ENCODE measurements at places on chromosomes 5 and 9.

GRCh38 chr5:138833080-138833479 lies 42.1 kb downstream of the LRRTM2 start:
- DNase-seq, result no peak

- DNase-seq, result no peak
Observed at GRCh38 chr5:177169271-177169670, 35.7 kb downstream of the NSD1 start.

GRCh38 chr9:138059196-138059595 lies 181.6 kb downstream of the CACNA1B start:
- DNase-seq, result no peak

DNA sequence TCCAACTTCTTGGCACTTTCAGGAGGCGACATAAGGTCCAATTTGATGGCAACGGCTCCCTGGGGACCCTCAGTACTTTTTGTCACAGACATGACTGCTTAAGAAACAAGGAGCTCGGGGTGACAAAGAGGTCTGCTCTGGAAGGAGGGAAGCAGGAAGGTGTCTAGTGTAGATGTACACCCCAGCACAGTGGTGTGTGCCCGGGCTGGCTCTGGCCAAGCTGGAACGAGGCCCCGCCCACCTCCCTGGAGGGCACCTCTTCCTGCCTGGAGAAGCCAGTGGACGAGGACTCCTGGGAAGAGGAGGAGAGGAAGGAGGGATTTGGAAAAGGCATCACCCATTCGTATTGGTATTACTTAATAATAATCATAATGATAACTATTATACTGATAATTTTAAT lies at the start of gene SLC36A2:
SLC36A2 (minus strand) TSS at position 191 of the 400 bp plus-strand sequence; CDS start at position 92, 99 bp downstream.
- DNase-seq, result no peak

- peak; percentile 72 for DNase-seq
Observed at GRCh38 chr9:26656003-26656870, 236.4 kb downstream of the CAAP1 start.

- no peak for DNase-seq
Observed at GRCh38 chr9:99811172-99811571, 10.5 kb upstream of the NR4A3 start.

GRCh38 chr5:178495706-178496105 lies 94.5 kb downstream of the COL23A1 start:
- DNase-seq, result no peak

DNA sequence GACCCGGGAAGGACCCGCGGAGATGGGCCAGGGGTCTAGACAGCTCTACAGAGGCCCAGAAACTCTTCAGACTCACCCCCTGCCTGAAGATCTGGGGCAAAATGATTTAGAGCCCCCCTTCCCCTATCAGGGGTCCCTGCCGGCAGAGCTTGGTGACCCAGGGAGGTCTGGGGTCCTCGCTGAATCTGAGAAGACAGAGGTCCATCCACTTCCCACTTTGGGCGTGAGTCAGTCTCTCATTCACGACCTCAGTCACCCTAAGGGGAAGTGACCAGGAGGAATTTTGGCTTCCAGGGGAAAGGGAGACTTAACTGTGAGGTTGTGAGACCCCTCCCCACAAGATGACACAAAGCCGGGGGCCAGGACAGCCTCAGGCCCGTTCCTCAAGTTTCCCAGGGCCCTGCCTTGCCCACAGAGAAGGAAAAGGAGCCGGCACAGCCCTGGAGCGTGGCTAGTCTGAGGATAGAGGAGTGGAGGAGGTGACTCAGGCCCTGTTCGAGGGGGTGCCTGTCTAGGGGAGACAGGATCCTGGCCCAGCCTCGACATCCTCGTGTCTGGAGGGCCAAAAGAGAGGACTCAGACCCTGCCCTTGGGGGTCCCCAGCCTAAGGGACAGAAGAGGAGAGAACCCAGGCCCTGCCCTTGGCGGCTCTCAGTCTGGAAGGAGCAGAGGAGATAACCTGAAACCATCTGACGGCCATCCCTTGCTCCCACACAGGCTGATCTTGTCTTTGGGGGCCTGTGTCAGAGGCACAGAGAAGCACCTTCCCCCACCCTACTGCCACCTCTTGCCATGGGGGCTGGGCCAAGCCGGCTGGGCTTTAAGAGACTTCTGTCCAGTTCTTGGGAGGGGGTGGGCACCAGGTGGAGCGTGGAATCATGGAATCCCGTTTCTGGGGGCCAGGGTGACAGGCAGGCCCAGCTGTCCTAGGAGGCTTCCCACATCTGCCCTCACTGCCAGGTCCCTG lies 889 bp downstream of the PDLIM4 start:
- peak; percentile 99 for DNase-seq

DNA sequence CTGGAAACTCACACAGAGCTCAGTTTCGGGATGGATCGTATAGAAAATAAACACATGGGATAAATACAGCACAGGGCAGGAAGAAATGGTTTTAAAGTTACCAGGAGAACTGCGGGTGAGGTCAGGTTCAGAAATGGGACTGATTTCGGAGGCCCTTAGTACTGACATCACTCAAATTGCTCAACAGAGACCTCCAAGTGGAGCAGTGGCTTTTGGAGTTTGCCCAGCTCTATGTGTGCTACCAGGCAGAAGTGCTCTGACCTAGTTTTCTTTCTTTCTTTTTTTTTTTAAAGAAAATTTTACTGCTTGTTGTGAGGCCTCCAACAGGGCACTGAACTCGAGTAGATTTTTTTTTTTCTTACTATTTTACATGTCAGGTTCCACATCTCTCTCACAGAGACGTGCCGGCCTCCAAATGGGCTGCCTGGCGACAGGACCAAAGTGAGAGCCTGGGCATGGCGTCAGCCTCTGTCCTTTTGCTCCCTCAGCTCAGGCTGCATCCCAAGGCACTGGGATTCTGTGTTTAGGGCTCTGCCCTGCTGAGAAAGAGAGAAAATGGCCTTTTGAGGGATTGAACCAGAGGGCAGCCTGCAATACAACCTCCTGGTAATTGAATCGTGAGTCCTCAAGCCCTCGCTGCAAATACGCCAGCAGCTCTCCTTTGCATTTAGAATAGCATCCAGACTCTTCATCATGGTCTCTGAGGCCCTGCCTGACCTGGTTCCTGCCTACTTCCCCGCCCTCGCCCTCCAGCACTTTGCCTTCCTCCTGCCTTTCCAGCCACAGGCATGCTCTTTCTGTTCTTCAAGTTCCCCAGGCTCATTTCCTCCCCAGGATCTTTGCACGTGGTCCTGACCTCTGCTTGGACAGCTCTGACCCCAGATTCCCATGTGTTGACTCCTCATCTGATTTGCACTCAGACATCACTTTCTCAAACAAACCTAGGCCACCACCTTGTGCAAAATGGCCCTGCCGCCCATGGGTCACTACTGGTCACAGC lies 173.5 kb downstream of the FGF1 start:
- no peak for DNase-seq

- no peak for DNase-seq
Observed at GRCh38 chr5:95631255-95631958, 11.5 kb downstream of the GPR150 start.

GRCh38 chr5:113450462-113450861 lies 15.7 kb upstream of the TSSK1B start:
- DNase-seq, result no peak

GRCh38 chr9:109253637-109254284 lies 67.1 kb downstream of the EPB41L4B start:
- DNase-seq, result peak; percentile 24

DNA sequence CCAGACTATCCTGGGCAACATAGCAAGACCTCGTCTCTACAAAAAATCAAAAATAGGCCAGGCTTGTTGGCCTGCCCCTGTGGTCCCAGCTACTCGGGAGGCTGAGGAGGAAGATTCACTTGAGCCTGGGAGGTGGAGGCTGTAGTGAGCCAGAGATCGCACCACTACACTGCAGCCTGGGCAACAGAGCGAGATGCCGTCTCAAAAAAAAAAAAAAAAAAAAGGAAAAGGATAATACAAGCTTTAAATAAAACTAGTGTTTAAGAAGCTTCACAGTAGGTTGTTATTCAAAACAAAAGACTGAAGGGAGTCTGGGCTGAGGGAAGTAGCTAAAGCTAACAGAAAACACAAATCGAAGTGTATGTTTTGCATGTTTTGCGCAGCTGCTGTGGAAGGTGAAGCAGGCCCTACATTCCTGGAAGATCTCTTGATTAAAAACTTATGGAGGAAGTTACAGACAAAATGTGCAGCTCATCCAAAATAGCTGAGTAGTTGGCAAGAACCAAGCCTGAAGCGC lies 581 bp upstream of the C9orf40 start:
- DNase-seq, result no peak

DNA sequence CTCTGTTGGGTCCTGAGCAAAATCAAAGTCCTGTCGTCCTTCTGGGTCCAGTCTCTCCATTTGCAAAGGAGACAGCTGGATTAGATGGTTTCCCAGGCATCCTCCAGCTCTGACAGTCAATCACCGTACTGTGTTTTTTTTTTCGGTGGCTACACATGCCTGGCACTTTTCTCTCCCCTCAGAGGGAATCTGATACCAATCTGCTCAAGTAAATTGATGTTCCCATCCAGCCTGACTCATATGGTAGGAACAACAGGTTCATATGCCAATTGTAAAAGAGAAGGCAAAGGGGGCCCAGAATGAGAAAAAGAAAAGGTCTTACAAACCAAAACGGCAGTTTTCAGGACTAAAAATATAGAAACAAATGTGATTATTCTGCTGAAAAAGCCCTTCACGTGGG lies 1.2 kb downstream of the FBXO10 start:
- peak; percentile 79 for DNase-seq

GRCh38 chr9:109046346-109046745 lies 33.0 kb upstream of the CTNNAL1 start:
- DNase-seq, result no peak

GRCh38 chr5:149618581-149619248 lies 37.4 kb downstream of the ARHGEF37 start:
- peak; percentile 86 for DNase-seq

GRCh38 chr5:177300236-177300880 lies 3.2 kb downstream of the RAB24 start:
- DNase-seq, result no peak

DNA sequence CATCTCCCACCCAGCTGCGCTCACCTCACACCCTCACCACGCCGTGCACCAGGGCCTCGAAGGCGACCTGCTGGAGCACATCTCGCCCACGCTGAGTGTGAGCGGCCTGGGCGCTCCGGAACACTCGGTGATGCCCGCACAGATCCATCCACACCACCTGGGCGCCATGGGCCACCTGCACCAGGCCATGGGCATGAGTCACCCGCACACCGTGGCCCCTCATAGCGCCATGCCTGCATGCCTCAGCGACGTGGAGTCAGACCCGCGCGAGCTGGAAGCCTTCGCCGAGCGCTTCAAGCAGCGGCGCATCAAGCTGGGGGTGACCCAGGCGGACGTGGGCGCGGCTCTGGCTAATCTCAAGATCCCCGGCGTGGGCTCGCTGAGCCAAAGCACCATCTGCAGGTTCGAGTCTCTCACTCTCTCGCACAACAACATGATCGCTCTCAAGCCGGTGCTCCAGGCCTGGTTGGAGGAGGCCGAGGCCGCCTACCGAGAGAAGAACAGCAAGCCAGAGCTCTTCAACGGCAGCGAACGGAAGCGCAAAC lies 1.1 kb downstream of the POU4F3 start:
- DNase-seq, result no peak

DNA sequence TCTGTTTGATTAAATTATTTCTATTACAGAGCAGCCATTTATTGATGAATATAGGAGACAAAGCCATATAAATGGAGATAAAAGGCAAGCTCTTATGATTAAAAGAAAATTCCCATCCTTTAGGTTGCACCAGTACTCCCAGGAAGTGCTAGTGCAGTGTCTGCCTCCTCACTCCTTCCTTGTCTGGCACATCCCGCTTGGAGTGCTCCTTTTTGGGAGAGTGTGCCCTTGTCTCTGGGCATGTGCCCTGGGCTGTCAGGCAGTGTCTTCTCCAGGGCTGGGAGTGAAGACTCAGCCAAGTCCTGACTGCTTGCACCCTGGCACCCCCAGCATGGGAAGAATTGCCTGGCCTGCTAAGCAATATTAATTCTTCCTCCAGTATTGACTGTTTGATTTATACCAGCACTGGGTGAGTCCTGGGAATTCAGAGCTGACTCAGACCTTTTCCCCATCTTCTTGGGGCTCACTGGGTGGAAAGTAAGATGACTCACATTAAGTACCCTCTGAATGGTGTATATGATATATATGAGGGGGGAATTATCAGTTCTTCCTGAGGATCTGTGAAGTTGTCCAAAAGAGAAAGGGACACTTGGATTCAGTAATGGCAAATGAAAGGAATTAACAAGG lies 62.1 kb downstream of the ZSWIM6 start:
- no peak for DNase-seq

Measured in SJCRH30 (cell line).